ENCODE measurements at places on chromosomes 6 and 20. TPM values are rescaled to one million over a fixed set of nuclear protein-coding genes. Genes with fewer than 3 reads are reported as not detected.

GRCh38 chr6:30684386-30685156 lies 1.9 kb downstream of the PPP1R18 start:
- DNase-seq, result no peak

DNA sequence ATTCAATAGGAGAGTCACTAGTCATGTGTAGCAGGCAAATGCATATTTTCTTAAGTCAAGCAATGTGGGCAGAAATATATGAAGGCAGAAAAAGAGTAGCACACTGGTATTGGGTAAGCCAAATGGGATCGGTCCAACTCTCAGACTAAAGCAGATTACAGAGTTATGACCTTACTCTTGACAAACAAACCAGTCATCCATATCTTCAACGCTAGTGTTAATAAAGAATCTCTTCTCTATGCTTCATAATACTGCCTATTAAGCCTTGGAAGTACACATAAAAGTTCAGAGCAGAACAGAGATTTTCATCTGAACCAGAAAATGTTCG lies 320.2 kb upstream of the JARID2 start:
- no peak for DNase-seq

DNA sequence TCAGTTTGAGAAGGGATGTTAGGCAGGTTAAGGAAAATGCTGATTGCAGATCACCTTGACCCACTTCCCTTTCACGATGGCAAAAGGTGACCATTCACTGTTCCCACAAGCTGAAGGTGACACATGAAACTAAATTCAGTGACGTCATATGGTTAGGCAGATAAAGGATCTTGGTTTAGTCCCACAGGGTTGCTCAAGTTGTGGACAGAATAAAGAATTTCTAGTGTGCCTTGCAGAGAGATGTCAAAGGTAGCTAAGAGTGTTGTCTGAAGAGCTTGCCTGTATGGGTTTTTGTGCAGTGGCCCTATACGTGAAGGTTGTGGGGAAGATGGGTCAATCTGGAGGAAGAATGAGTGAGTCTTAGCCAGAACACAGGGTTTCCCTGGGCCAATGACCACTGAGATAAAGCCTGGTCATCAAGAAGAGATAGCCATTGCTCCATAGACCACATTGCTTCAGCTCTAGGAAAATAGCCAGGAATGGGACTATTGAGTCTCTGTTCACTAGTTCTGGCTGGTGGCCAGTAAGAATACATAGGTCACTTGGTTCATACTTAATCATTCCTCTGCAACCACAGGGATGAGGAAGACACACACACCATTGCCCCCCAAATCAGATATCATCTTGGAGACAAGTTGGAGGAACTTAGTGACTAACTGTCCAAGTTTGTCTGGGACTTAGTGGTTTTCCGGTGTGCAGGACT lies 148.5 kb upstream of the ATXN1 start:
- DNase-seq, result no peak

- DNase-seq, result no peak
These were observed 23.1 kb upstream of the TMEM242 start for GRCh38 chr6:157346373-157346772.

DNA sequence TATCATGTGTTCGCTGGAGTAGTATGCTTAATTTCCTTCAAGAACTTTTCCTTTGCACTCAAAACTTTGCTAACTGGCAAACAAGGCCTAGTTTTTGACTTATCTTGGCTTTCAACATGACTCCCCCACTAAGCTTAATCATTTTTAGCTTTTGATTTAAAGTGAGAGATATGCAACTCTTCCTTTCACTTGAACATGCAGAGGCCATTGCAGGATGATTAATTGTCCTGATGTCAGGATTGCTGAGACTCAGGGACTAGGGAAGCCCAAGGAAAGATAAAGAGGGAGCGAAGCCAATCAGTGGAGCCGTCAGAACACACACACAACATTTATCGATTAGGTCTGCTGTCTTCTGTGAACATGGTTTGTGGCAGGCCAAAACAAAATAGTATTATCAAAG lies 491.4 kb downstream of the CBLN4 start:
- DNase-seq, result no peak

DNA sequence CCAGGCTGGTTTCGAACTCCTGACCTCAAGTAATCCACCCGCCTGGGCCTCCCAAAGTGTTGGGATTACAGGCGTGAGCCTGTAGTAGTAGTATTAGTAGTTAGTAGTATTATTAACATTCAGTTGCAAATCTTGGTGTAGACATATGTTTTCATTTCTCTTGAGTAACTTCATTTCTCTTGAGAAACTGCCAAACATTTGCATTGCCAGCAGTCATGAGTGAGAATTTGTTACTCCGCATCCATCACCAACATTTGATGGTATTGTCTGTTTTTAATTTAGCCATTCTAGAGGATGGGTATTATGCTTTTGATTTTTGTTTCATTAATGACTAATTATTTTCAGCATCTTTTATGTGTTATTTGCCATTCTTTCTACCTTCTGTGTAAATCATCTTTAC lies 1.5 kb upstream of the ERVFRD-1 start:
- no peak for DNase-seq

GRCh38 chr6:87430499-87430898 lies 22.7 kb downstream of the CFAP206 start:
- no peak for DNase-seq

DNA sequence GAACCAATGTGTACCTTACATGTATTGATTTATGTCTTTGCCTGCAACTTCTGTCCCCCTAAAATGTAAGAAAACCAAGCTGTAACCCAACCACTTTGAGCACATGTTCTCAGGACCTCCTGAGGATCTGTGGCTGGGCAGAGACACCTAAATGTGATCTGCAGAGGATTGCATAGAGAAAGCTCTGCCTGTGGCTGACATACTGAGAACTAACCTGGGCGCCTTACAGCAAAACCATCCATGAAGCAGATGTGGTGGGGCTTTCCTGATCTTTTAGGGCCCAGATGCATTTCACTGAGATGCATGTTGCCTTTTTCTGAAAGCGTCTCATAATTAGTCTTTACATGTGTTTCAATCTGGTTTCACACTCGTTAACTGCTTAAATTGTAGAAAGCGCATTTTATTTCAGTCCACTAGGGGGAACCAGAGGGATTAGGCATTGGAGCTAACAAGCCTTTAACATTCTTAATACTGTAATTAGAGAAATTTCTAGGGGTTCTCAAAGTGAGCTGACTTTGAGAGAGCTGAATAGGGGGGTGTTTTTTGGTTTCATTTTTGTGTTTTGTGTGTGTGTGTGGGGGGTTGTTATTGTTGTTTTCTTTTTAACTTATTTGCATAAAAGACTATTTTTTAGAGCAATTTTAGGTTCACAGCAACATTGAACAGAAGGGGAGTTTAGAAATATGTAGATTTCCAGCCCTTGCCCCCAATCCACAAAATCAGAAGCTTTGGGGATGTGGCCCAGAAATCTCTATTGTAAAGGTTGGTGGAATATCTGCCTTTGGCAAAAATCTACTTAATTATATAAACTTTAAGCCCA lies 50.9 kb upstream of the FAM184A start:
- DNase-seq, result peak; percentile 67

GRCh38 chr6:14726816-14727493 lies 518.9 kb upstream of the JARID2 start:
- DNase-seq, result no peak

CTAGE9 gene
- total RNA-seq, result 0.05 TPM

BNIP5 gene
- not detected for total RNA-seq

TNNC2 gene
- total RNA-seq, result not detected

CST5 gene
- total RNA-seq, result not detected

OR2J3 gene
- total RNA-seq, result not detected

ZBTB12 gene
- total RNA-seq, result 1.7 TPM

HCRTR2 gene
- not detected for total RNA-seq

PLG gene
- total RNA-seq, result not detected
